Stimulated activated CD8-positive, alpha-beta memory T cell treated with anti-CD3 and anti-CD28 coated beads, Interleukin-7, amount 100 ng/mL, for 1 hour (primary cell): ENCODE measurements at places on chromosomes 2 and 18.

DNA sequence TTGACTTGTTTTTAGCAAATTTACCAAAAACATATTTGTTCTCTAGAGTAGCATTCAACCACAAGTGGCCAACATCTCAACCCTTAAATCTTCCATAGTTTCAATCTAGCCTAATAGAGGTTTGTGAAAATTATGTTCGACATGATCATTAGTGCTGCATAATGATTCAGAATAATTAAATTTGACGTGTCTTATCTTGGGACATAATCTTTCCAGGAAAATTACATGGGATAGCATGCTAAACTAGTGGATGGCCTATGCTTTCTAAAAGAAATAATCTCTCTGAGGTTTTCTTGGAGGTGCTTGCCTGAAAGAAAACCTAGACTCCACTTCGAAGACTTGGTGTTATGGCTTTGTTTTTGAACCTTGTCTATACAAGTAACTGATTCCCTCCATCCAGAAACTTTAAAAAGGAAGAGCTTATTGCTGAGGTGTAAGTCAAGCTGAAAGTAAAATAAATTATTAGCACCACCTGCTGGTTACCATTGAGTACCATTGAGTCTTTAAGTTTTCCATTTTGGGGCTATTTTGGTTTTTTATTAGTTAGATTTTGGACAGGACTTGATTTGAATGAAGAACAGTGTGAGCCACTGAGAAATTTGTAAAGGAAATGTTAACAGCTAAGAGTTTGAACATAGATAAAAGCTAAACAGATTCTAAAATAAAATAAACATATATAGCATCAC, 32.7 kb downstream of the COX7A2L start:
- no peak for DNase-seq

DNA sequence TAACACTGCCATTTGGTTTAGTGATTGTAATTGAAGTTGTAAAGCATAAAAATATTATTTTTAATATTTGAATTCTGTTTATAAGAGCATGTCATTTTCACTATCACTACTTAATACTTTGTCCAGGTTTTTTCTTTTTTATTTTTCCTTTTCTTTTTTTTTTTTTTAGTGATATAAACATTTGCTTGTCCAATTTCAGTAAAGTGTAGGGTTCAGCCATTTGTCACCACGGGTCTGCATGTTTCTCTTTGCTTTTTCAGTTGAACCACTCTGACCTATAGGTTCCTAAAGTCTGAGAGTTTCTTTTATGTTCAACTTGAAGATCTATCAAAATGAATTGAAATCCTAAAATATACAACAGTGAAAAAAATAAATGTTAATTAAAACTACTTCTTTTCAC, 48.5 kb upstream of the SPAG16 start:
- DNase-seq, result no peak

DNA sequence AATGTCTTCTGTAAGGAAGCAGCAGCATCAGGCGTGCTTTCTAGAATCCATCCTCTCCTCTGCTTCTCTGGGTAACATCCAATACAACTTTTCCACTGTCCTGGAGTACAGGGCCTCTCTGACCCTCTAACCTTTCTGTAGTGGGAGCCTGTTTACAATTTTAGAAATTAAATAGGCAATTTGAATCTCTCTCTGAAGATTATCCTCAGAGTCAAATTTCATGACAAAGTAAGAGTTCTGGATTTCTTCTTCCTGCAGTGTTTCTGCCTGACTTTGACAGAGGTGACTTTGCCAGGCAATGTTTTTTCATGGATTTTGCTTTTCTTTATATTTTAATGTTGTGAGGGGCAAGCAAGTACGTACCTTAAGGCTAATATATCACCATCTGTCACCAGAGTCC, 558.4 kb downstream of the PARD3B start:
- DNase-seq, result no peak

- DNase-seq, result no peak
Measured at GRCh38 chr18:22488554-22488953, 70.8 kb upstream of the CTAGE1 start.

DNA sequence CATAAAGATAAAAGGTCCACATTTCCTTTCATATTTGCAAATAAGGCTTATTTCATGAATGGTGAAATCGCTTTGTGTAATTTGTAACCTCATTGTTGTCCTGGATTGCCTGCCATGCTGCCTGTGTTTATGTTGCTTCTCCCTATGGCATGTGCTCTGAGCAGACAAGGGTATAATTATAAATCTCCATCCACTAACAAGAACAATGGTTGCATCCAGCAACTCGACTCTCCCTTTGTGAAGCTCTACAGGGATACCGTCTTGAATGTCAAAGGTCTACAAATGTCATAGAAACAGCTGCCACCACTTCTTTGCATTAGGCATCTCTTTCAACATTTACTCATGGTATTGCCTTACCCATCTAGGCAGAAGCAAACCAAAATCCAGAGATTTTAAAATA, 209.6 kb downstream of the SLC8A1 start:
- DNase-seq, result no peak

- no peak for DNase-seq
Measured at GRCh38 chr2:62559582-62559981, 53.6 kb upstream of the TMEM17 start.

GRCh38 chr2:39632876-39633275, 32.8 kb upstream of the TMEM178A start:
- DNase-seq, result no peak
